AG08396 (cell line): ENCODE measurements at places on chromosomes 11 and 22.

GRCh38 chr11:14455648-14456430 lies 43.8 kb downstream of the COPB1 start:
- DNase-seq = no peak

DNA sequence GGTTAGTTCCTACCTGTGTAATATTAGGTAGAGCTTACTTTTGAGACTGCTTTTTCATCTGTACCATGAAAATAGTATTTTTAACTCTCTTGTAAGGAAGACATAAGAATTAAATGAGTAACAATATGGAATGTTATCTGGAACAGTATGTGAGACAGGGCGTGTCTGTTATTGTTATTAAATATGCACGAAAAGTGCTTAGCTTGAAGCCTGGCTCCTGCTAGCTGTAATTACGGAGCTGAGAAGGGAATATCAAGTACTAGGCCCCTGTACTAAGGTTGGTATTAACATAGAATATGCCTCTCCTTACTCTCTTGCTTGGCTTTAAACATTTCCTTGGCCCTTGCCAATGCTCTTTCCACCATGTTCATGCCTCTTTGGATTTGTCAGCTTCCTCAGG lies 194.0 kb downstream of the FAM76B start:
- DNase-seq = no peak

GRCh38 chr11:18324381-18324780 lies 2.0 kb downstream of the GTF2H1 start:
- no peak for DNase-seq

GRCh38 chr11:2580061-2580421 lies 119.8 kb downstream of the KCNQ1OT1 start:
- DNase-seq = no peak

DNA sequence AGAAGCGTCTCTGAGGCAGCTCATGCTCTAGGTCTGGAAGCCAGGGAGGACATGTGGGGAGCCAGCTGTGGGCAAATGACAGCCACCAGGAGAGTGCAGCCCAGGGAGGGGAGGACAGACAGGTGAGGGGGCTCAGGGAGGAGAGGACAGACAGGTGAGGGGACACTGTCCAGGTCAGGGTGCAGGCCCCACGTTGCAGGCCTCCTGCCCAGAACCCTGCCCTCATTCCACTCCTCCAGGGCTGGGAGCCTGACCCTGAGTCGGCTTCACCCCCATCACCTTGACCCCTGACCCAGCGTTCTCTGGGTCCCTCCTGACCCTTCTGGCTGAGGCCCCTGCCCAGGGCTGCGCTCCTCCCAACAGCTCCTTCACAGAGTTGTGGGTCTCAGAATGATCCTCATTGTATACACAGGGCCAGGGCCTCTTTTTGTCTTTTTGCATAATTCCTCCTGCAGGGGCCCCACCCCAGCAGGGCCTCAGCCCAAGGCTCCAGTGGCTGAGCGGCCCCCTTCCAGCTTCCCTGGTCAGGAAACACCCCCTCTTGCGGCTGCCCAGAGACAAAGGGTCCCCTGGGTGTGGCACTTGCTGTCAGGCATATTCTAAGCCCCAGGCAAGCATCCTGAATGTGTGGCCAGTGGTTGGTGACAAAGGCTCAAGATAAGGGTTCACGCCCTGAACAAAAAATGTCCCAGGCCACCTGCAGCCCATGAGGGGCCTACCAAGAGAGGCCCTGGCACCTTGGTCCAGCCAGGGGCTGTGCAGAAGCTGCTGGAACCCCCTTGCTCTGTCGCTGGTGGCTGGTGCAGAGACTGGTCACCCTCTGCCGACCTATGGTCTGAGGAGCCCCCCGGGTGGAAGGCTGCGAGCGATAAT lies 853.0 kb downstream of the BRD1 start:
- DNase-seq = no peak

- DNase-seq = no peak
Observed at GRCh38 chr11:95327273-95327948, 96.4 kb upstream of the SESN3 start.
